ENCODE measurements at places on chromosomes 5 and 9.
A peak's percentile ranks its signal among the peaks of the same experiment; 100 is the strongest.

DNA sequence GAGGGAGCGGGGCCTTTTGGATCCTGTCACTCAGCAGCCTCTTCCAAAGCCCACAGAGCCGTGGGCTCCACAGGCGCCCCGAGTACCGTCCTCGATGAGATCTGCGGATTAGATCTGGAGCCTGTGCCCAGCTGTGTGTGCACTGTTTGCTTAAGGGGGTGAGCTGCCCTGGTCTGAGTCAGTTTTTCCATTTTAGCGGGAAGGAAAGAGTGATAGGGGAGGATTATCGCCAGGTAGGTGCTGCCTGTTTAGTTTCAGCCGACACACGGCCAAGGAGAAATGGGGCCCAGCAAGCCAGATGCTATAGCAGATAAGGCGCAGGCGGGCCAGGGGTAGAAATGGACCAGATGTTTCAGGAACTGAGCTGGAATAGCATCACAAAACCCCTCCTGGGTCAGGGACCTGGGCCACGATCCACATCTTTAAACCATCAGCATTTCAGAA lies 18.1 kb downstream of the COL5A1 start:
- DNase-seq, result no peak

GRCh38 chr9:91148306-91148705 lies 213.4 kb downstream of the AUH start:
- no peak for DNase-seq

DNA sequence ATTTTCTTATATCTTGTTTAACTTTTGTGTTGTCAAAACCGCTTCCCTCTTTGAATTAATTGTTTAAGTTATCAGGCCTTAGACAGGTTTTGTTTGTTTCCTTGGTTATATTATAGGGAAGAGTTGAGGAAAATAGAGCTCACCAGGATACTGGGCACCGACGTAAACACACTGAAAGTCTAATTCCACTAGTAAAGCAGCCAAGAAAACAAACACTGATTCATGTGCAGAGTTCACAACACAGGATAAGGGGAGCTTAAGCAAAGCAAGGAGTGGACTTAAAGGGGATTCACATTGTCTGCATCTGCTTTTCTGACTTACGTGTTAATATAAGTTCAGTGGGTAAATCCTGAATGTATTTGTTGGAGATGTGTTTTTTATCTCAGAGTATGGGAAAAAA lies 139.0 kb upstream of the CDH6 start:
- DNase-seq, result no peak

DNA sequence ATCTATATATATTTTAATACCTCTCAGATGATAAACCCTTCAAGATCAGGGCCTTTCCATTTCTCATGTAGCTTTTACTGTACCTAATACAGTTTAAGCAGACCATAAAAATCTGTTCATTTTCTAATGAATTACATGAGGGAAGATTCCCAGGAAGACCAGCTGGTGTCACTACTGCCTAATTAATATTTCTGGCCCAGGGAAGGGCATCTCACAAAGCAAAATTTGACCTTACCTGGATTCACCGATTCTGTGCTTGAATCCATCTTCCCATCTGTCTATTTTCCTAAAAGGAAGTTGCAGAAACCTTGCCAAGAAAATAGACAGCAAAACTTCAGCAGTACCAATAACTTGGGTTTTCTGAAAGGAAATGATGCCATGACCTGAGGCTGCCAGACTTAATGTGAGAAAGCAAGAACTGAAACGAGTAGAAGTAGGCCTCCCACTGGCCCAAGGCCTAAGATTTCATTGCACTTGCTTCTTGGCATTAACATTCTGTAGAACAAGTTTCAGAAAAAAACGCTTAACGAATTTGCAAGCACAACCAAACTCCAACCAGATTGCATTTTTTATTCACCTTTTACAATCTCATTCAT lies 83.0 kb upstream of the GLIS3 start:
- DNase-seq, result peak; percentile 79

Data from cerebellar cortex (tissue), 1 donor.